ENCODE measurements at places on chromosomes 1 and 21.

DNA sequence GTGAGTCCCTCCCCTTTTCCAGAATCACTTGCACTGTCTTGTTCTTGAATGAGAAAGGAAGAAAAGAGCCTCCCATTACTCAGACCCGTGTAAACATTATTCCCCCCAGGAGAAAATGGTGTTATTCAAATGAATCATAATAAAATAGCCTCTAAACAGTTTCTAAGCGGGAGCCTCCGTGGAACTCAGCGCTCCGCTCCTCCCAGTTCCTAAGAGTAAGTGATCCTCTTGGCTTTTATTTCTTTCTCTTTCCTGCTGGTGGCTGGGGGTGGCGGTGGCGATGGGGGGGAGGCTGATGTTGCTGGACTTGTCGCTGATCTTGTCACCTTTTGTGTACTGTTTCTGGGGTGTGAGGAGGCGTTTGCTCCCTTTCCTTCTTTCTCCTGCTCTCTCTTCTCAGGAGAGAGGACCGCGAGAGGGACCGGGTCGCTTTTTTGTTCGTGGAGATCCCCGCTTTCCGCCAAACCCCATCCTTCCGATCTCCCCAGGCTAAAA, 781 bp downstream of the PROX1 start:
- DNase-seq: no peak

- no peak for DNase-seq
These were observed 23.7 kb downstream of the IL23R start for GRCh38 chr1:67189953-67190352.

DNA sequence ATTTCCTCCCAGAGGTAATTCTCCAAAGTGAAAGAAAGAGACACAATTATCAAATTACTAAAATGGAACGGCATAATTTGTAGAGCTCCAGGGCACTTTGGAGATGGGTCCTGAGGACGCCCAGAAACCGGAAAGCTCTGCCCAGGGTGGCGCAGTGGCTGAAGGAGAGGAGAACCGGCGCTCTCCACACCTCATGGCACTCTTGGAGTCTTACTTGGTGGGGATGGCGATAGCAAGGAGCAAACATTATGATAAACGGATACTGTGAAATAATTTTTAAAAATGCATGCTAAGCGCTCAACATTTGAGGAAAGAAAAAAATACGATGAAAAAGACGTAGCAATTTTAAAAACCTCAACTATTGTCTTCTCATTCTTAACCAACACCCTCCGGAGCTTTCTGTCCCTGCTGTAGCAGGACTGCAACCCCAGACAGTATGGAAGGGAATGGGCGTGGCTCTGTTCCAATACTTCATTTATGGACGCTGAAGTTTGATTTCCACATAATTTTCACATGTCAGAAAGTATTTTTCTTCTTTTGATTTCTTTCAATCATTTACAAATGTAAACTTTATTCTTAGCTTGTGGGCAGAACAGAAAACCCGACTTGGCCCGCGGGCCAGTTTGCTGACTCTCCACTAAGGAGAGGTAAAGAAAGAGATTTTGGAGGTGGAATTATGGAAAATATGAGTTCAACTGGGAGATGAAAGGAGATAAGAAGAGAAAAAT, 1.1 kb downstream of the S100A11 start:
- DNase-seq: no peak

DNA sequence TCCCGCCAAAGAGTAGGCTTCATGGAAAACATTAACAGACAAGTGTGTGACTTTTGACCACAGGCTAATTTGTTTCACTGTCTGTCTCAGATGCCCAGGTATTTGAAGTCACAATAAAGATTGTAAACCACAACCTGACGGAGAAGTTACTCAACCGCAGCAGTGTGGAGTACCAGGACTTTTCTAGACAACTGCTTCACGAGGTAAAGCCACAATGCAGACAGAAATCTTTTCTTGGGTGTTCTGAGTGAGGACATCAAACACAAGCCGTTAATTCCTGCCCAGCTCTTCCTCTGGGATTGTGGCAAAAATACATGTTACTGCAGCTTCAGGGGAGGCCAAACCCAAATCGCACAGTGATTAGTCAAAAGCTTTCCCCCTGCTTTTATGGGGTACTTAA, 31.0 kb downstream of the UMODL1 start:
- DNase-seq: no peak

DNA sequence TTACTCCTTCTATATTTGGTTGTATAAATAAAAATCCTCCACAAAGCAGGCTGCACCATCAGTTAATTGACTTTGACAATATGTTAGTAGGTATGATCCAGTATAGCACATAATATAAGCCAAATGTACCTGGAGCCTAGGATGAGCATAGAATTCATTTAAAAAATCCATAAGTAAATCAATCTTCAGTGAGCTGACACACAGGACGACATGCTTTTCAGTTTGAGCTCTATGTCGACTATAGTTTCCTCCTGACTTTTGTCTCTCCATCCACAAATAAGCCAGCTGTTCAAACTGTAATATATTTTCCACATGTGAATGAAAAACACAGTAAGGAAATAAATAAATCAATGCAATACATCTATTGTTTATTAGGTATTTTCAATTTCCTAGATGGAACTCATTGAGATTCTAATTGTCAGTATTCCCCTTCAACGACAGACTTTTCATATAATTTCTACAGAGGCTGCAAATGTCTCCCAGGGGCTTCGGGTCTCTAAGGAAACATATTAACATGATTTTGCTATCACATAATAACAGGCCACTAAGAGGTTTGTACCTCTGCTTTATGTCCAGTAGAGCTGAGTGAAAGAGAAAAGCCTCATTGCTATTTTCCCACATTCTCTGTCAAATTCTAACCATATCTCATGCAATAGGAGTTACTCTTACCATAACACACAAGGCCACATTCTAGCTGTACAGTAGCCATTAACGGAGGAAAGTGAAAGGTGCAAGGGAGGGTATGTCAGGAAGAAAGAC, 180.1 kb downstream of the KCNT2 start:
- no peak for DNase-seq

GRCh38 chr1:39564941-39565340, 11.6 kb downstream of the PABPC4 start:
- no peak for DNase-seq

GRCh38 chr1:226638001-226638601, 89.5 kb downstream of the STUM start:
- DNase-seq: no peak

- no peak for DNase-seq
These were observed 54.1 kb upstream of the MUTYH start for GRCh38 chr1:45394342-45394741.

Data from esophagus squamous epithelium (tissue), 5 donors.